ENCODE measurements at places on chromosomes 7 and 10. TPM values are rescaled to one million over a fixed set of nuclear protein-coding genes. Genes with fewer than 3 reads are reported as not detected.
A peak's percentile ranks its signal among the peaks of the same experiment; 100 is the strongest.

DNA sequence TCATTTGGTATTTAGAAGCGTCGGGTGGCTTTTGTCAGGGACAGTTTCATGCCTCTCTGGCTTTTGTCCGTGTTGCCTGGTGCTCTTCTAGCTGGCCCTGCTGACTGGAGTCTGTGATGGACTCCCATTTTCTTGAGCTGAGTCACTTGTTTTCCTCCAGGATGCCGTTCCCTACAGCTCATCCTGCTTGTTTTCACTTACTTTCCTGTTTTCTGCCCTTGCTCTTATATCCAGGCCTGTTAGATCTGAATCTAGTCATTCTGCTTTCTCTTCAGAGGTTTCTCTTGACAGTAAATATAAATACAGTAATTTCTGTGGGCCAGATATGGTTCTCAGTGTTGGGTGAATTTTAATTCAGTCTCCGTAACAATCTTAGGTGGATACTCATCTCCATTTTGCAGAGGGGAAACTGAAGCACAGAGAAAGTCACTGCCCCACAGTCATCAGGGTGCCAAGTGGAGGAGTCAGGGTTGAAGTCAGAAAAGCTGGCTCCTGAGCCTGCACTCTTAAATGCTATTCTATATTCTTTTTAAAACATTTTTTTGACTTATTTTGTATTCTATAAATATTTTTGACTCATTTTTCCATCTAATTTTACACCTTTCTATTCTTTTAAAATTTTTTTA, 85.4 kb downstream of the CCNY start:
- peak overlapping the region; percentile 60 for H3K27ac ChIP-seq
- H3K4me3 ChIP-seq, result no peak overlapping the region
- H3K4me1 ChIP-seq, result peaks cover 45% of the 10 kb centered on the region
- no peaks in the 10 kb centered on the region for H3K27me3 ChIP-seq

DNA sequence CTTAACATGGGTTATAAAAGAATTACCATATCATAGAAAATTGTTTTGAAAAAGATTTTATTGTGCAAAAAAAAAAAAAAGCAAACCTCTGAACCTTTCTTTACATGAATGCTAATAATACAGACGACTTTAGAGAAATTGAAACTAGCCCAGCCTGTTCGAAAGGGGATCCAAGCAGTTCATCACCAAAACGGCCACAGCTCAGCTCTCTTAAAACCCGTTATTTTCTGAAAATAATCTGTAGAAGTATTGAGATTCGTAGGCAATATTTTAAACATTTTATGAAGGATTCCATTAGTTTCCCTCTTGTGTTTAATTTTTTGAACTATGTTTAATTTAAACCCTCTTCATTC, 9.9 kb upstream of the GSAP start:
- no peaks in the 10 kb centered on the region for H3K27me3 ChIP-seq
- H3K4me3 ChIP-seq, result peak overlapping the region; percentile 20
- peaks cover 29% of the 10 kb centered on the region for H3K4me1 ChIP-seq
- H3K27ac ChIP-seq, result peak overlapping the region; percentile 74
- no peaks in the 10 kb centered on the region for H3K36me3 ChIP-seq

DNA sequence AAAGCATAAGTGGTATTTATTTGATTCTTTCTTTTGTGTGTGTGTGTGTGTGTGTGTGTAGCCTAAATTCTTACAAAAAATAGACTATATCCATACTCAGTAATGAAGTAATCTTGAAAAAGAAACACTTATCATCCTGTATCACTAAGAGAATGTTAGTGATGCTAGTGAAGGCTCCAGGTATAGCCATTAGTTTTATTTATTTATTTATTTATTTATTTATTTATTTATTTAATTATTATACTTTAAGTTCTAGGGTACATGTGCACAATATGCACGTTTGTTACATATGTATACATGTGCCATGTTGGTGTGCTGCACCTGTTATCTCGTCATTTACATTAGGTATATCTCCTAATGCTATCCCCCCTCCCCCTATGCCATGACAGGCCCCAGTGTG, 436.0 kb downstream of the HTR7 start:
- DNase-seq, result no peak
- H3K4me1 ChIP-seq, result no peaks in the 10 kb centered on the region
- no peak overlapping the region for H3K4me3 ChIP-seq
- no peak overlapping the region for H3K27ac ChIP-seq

DNA sequence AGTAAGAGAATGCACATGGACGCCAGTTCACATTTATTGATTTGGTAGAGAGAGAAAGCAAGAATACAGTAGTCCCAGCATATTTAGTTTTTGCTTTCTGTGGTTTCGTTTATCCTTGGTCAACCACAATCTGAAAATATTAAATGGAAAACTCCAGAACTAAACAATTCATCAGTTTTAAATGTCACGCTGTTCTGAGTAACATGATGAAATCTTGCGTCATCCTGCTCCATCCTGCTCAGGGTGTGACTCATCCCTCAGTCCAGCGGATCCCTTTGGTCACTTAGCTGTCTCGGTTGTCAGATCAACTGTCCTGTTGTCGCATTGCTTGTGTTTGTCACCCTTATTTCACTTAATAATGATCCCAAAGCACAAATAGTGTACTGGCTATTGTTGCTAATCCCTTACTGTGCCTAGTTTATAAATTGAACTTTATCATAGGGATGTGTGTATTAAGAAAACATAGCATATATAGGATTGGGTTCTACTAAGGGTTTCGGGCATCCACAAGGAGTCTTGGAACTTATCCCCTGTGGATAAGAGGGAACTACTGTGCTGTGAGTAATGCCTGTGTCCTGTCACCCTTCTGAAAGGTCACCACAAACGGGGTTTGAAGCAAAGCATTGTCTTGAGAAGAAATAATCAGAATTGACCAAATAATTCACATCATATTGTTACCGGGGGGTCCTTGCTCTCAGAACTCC, 73.6 kb downstream of the OTUD1 start:
- no peaks in the 10 kb centered on the region for H3K27me3 ChIP-seq
- no peak for DNase-seq
- H3K27ac ChIP-seq, result no peak overlapping the region
- no peak overlapping the region for H3K4me3 ChIP-seq

GRCh38 chr10:71647526-71648253, 71.9 kb downstream of the C10orf105 start:
- no peaks in the 10 kb centered on the region for H3K36me3 ChIP-seq
- no peak for DNase-seq
- no peak overlapping the region for H3K4me3 ChIP-seq
- no peak overlapping the region for H3K27ac ChIP-seq
- no peaks in the 10 kb centered on the region for H3K4me1 ChIP-seq

ASIC3 gene
- total RNA-seq, result 2.6 TPM

LMOD2 gene
- 0.17 TPM for total RNA-seq

SEMA3C gene
- 37.2 TPM for total RNA-seq

MET gene
- 69.6 TPM for total RNA-seq

DNA sequence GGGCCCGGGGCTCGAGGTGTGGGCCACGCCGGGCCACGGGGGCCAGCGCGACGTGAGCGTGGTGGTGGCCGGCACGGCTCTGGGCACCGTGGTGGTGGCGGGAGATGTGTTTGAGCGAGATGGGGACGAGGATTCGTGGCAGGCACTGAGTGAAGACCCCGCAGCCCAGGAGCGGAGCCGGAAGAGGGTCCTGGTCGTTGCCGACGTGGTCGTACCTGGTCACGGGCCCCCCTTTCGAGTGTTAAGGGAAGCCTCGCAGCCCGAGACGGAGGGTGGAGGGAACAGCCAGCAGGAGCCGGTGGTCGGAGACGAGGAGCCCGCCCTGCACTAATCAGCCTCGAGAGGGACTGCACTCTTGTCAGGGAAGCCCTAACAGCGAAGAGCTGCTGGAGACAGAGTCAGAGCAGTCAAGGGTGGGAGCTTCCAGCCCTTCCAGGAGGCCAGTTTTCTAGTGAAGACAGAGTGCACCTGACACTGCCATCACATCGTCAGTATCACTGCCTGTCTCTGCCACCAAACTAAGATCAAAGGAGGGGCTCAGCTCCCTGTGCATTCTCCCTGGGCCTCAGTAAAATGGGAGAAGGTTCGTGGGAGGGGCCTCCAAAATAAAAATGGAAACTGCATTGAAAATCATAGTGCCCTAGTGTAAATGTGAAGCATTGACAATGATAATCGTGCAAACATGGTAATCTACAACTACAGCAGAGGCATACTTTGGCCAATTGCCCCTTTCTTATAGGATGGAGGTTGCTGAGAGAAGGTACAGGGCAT, 1.3 kb downstream of the MBLAC1 start:
- no peak for DNase-seq
- peak overlapping the region; percentile 88 for H3K4me3 ChIP-seq
- no peaks in the 10 kb centered on the region for H3K36me3 ChIP-seq
- H3K27me3 ChIP-seq, result no peaks in the 10 kb centered on the region
- H3K4me1 ChIP-seq, result peaks cover 16% of the 10 kb centered on the region
